ENCODE measurements at places on chromosomes 2 and 18. TPM values are rescaled to one million over a fixed set of nuclear protein-coding genes. Genes with fewer than 3 reads are reported as not detected.

Gene FBXO36
- total RNA-seq: 2.9 TPM

Gene RAX
- total RNA-seq: not detected

- no peak for DNase-seq
Measured at GRCh38 chr18:52200921-52201663, 138.9 kb upstream of the DCC start.

GRCh38 chr18:63970809-63971205, 926 bp downstream of the SERPINB8 start:
- no peak for DNase-seq

- no peak for DNase-seq
Measured at GRCh38 chr18:52845036-52845435, 505.0 kb downstream of the DCC start.

GRCh38 chr2:29518010-29518409, 402.8 kb downstream of the CLIP4 start:
- DNase-seq: no peak

Gene MC5R
- not detected for total RNA-seq

- no peak for DNase-seq
Measured at GRCh38 chr2:98772536-98772935, 41.6 kb upstream of the MGAT4A start.

GRCh38 chr2:233365861-233366520, 11.7 kb downstream of the DGKD start:
- no peak for DNase-seq

GRCh38 chr2:105739426-105739825, 5.3 kb upstream of the NCK2 start:
- no peak for DNase-seq

Gene HOXD1
- total RNA-seq: not detected

Gene NEURL3
- total RNA-seq: not detected

GRCh38 chr2:68732036-68732932, 2.3 kb upstream of the ARHGAP25 start:
- no peak for DNase-seq

GRCh38 chr2:208077276-208077675, 47.0 kb downstream of the CRYGD start:
- DNase-seq: no peak

GRCh38 chr18:56298935-56299334, 339.5 kb downstream of the TXNL1 start:
- no peak for DNase-seq

- peak; percentile 44 for DNase-seq
Measured at GRCh38 chr2:24919506-24920097, 435 bp downstream of the ADCY3 start.

Gene YWHAQ
- 268 TPM for total RNA-seq

- DNase-seq: no peak
Measured at GRCh38 chr2:189276277-189276676, 96.7 kb upstream of the COL5A2 start.

DNA sequence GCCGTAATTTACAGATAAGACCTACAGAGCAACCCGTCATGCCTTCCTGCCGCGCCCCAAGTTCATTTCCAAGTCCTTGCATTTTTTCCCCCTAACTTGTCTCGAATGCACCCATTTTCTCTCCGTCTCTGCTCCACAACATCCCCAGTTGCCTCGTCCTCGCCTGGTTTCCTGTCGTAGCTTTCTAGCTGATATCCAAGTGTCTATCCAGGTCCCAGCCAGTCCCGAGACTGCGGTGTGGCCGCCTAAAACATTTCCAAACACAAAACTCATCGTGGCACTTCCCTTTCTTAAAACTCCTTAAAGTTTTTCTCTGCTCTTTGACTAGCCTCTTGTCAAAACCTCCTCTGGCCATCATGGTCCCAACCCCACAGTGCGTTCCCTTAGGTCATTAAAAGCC, 1.2 kb upstream of the BARD1 start:
- DNase-seq: no peak
